Inflammatory macrophage treated with lipopolysaccharide for 1 hour (primary cell): ENCODE measurements at places on chromosomes 12 and 14.

DNA sequence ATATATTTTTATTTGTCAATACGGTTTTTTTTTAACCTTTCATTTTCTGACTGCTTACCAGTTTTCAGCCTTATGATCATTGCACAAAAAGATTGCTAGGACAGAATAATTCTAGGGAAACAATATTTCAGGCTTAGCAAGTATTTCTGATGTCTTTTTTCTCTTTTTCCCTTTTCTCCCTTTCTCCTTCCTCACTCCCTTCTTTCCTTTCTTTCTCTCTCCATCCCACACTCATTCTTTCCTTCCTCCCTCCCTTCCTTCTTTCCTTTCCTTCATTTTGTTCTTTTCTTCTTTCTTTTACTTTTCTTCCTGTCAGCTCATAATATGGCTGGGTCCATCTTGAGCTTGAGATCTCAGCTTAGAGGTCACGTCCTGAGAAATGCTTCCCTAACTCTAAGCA, 601.4 kb upstream of the NOVA1 start:
- no peak for DNase-seq

- DNase-seq = no peak
Observed at GRCh38 chr12:47340411-47341015, 260.8 kb upstream of the AMIGO2 start.

DNA sequence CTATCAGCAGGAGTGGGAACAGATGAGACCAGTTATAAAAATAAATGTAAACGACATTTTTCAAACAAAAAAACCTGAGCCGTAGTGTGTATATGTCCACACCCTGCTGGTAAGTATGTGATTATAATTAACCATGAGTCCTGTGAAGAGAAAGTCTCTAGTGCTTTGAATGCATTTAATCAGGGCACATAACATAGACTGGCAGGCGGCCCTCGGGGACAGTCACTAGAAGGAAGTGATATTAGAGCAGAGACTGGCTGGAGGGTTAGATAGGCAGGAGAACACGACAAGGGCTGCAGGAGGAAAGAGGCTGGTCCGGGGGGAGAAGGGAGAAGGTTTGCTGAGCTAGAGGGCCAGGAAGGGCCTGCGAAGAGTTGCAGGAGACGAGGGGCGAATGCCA, 23.8 kb upstream of the ELK3 start:
- peak; percentile 38 for DNase-seq

GRCh38 chr14:50339178-50339804, 27.2 kb downstream of the DMAC2L start:
- no peak for DNase-seq

- no peak for DNase-seq
Observed at GRCh38 chr12:52813885-52814709, at the start of gene KRT4. Gene KRT4 (minus strand): TSS chr12:52814116. CDS start chr12:52814058, 58 bp downstream.

GRCh38 chr14:59254146-59254910, 65.9 kb downstream of the DAAM1 start:
- no peak for DNase-seq

GRCh38 chr12:50242751-50243191, 40.5 kb downstream of the LIMA1 start:
- no peak for DNase-seq

DNA sequence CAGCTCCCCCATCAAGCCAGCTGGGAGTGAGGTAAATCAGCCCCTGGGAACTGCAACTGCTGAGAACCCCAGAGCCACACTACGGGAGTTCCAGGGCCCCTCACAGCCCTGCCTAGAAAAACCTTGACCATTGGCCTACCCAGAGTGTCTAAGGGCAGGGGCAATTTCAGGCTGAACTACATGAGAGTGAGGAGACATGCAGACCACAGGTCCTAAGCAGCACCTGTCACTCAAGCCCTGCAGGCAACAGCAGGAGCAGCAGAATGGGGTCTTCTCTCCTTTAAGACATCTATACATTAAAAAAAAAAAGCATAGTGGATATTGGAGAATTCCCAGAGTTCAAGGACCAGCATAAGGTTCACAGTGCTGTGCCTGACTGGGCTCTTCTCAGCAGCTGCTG, 4.9 kb downstream of the NCKAP5L start:
- DNase-seq = no peak

DNA sequence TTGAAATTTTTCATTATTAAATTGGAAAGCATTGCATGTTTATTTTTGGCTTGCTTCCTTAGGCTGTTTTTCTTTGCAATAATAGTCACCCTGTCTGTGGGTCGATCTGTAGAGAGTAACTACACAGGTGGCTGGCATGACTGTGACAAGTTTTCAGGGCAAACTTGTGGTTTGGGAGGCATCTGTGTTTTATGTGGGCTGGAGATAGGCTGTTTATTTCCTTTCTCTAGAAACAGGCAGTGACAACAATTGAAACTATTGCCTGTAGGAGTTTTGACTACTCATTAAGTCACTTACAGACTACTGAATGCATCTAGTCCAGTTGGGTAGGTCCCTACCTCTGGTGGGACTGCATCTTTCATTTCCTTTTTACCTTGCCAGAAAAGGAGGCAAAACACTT, 155.6 kb downstream of the DYRK2 start:
- DNase-seq = no peak

DNA sequence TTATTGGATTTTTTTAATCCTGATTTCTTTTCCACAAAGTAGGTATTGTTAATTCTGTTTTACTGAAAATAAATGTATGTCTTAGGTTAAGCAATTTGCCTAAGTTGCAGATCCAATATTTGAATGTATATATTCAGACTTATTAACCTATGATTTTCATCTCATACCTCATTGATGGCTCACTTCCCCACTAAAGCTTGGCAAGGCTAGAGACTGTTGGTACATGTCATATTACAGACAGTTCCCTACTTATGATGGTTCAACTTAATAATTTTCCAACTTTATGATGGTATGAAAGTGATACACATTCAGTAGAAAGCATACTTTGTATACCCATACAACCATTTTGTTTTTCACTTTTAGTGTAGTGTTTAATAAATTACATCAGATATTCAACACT, 33.2 kb upstream of the KCNH3 start:
- no peak for DNase-seq

GRCh38 chr14:69953266-69953915, 74.2 kb downstream of the SMOC1 start:
- DNase-seq = no peak

DNA sequence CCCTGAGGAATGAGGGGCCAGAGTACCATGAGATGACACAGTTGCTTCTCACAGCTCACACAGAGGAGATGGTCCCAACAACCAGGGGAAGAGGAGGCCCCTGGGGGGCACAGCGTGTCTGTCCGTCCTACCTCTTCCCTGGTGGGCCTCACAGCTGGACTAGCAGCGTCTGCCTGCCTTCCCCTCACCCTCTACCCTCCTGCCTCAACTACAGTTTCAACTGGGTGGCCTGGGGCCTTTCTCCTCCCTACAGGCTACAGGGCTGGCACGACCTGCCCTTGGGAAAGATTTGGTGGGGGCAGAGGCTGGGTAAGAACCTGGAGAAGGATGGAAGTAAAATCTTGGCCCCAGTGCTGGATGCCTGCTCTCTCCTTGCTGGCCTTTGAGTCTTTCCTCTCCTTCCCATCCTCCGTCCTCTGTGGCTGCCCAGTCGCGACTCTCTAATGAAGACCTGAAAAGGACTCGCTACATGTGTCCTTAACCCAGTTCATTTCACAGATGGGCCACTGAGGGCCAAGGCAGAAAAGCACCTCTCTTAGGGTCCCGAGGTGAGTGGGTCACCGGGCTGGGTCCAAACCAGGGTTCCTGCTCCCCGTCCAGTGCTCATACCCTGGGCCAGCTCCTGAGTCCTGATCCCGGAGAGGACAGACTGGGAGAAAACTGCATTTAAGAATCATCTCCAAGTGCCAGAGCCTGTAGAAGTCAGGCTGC, 232.5 kb downstream of the BCL11B start:
- no peak for DNase-seq

DNA sequence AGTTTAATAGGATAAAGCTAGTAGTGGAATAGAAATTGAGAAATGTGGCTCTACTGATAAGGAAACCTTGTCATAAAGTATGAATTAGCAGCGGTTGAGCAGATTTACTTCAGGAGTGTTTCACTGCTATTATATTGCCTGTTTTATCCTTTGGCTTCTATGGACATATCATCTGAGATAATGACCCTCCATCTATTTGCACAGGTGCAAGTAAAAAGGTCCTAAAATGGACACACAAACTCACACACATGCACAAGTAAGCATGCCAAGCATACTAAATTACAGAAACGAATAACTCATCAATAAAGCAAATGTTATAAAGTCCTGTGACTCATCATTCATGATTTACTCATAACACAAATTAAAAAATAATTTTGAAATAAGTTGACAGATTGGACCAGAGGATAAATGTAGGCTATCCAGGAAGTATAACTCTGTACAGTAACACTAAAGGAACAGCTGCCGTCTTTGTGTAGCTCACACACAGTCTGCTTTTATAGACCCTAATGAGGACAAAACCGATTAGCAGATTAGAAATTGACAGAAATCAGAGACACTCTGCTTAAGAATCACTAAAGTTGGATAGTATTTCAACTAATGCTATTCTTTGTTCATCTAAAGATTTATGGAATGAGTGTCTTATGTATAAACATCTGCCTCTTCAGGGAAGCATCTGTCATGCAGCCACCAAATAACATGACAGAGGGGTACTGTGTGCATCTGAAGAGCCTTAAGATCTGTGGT, 73.9 kb downstream of the SYT1 start:
- no peak for DNase-seq

DNA sequence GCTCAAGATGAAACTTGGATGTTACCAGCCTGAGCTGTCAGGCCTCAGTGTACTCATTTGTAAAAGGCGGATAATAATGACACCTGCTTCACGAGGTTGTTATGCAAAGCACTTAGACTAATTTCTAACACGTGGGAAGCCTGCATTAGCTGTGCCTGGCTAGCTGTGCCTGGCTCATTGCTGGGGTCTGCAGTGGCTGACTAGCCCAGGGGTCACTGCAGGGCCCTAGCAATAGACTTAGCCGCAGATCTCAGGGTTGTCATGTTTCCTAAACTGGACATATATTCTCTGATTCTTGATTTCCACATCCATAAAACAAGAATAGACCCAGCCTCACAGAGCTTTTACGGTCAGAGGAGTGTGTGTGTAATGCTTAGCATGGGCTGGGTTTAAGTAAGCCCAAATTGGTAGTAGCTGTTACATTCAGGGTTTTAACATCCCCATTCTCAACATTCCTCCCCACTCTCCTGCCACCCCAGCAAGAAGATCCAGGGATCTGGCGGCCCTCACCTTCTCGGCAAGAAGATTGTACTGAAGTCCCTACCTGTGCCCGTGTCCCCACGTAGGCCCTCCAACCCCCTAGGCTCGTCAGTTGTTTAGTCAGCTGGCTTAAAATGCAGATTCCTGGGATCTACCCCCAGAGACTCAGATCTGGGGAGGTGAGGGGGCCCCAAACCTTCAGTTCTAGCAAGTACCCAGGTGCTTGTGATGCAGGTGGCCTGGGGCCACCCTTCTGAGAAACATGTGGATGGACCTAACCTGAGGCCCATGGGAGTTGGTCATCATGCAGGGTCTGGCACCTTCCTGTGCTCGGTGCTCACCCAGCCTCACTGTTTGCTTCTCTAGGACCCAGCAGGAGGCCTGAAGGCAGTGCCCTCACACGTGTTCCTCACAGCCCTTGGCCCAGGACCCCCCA, 8.6 kb downstream of the NR4A1 start:
- no peak for DNase-seq

- DNase-seq = no peak
Observed at GRCh38 chr12:1640328-1641234, 11.6 kb downstream of the WNT5B start.

DNA sequence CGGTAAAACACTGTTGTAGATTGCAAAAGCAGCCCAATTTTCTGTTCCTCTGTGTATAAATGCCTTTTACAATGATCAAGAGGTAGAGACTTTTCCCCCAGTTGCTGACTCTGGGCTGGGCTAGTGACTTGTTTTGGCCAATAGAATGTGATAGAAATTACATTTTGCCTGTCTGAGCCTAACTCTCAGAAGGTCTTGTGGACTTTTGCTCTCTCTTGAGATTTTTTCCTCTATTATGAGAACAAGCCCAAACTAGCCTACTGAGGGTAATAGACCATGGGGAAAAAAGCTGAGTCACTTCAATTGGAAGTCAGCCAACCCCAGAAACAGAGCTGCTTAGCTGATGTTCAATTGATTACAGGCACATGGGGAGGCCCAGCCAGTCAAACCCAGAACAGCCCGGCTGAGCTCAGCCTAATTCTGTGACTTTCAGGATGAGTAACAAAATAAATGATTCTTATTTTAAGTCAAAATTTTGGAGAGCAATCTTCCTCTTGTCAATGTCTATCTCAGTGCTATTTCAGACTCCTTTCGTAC, 61.4 kb downstream of the MYF5 start:
- DNase-seq = peak; percentile 4

GRCh38 chr14:94356379-94357056, 31.9 kb downstream of the SERPINA1 start:
- no peak for DNase-seq

GRCh38 chr14:31037709-31038221, 11.6 kb upstream of the STRN3 start:
- DNase-seq = no peak

DNA sequence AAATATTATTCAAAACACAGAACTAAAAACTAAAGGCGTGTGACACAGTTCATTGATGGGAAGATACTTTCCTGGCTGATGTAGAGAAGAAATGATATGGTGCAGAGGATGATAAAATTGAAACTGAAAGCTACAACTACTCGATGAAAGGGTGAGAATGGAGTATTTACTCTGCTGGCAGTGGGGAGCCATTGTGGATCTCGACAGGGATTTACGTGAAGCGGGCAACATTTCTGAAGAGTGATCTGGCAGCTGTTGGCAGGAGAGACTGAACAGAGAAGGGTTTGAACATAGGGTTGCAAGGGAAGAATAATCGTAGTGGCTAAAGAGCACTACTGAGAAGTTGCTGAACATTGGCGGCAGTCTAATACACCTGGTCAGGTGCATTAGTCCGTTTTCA, 464.9 kb downstream of the PDZRN4 start:
- DNase-seq = no peak

DNA sequence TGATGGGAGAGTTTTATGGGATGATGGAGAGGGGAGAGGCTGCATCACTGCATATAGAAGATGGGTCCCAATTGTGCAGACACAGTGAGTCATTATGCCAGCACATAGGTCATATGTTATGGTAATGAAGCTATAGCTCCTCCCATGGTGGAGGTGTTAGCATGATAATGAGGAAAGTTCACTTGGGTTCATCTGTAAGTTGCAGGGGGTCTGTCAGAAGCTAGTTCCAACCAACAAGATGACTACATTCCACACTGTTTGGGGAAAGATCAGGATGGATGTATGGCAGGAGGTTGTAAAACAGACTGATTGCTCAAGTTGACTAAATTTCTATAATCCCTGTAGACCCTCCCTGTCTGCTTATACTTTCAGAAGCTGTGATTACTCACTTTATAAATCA, 561.3 kb downstream of the C12orf50 start:
- no peak for DNase-seq

DNA sequence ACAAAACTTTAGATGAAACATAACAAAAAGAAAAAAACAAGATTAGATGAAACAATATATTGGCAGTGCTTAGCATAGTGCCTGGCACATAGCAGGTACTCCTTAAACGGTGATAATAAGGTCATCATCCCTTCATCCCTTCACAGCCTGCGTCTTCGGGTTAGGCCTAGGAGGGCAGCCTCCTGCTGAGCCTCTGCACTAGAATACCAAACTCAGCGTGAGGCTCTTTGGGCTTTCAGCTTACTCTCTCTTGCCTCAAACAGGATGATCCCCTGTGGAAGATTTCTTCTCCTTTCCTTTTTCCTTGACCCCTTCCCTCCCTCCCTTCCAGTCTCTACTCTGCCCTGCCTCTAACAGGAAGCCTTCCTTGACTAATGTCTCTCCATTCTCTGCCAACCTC, 14.4 kb upstream of the FIGNL2 start:
- DNase-seq = no peak
